Activated CD4-positive, CD25-positive, alpha-beta regulatory T cell treated with anti-CD3 and anti-CD28 coated beads, Interleukin-2, amount 50 U/mL, for 16 hours (primary cell): ENCODE measurements at places on chromosomes 11 and 22.

GRCh38 chr11:35598254-35599125 lies 19.8 kb upstream of the FJX1 start:
- DNase-seq = no peak

- DNase-seq = no peak
These were observed 2.0 kb upstream of the SOX10 start for GRCh38 chr22:37986371-37986770.

DNA sequence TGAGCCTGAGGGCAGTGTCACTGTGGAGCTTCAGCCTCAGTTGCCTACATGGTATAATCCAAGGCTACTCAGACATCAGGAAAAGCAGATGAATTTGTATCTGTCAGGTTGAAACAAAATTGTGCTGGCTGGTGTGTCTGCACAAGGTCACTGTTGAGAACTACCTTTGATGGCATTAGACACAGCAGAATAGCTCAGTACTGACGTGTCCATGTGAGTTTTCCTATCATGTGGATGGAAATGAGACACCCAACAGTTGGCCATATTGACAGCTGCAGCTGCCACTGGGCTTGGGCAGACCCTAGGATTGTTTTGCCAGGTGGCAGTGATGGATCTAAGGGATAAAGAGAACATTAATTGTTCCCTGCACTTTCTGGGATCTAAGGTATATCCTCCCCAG lies 15.8 kb downstream of the CCDC134 start:
- no peak for DNase-seq

DNA sequence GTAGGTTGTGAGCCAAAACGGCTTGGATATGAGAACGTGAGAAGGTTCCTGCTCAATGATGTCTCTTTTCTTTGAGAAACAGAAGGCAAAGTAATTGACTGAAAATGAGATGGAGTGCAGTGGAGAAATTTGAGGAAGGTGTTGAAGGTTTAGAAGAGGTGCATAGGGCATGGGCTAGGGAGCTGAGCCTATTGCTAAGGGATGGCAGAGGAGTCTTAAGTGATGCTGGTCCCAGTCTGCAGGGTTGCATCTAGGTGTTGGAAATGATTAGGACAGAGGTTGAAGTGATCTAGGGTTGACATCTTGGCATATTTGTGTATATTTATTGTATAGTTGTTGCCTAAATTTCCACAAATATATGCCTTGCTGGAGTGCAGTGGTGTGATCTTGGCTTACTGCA lies 2.3 kb downstream of the BIRC3 start:
- no peak for DNase-seq

DNA sequence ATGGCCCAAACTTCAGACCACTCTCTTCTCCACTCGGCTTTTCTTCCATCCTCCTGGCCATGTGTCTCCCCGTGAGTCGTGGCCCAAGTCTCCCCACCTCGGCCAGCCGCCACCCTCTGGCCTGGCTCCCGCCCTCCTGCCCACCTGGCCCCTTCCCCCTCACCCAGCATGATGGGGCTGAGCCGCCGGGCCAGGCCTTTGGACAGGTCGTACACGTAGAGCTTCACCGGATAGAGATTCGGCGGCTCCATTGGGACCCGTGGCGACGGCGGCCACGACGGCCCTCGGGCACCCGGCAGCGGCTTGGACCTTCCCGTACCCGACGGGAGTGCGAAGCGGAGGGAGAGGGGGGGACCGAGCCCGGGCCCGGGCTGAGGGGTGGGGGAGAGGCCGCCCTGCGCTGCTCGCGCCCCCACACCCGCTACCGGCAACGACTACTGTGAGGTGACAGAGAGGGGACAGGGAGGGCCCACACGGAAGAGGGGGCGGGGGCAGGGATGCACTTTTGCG lies at the start of gene DESI1:
Gene DESI1 (minus strand): TSS at position 455 of the 510 bp plus-strand sequence. CDS start 204 bp downstream, at position 251.
- DNase-seq = no peak

GRCh38 chr11:116211147-116211546 lies 561.6 kb downstream of the BUD13 start:
- no peak for DNase-seq

DNA sequence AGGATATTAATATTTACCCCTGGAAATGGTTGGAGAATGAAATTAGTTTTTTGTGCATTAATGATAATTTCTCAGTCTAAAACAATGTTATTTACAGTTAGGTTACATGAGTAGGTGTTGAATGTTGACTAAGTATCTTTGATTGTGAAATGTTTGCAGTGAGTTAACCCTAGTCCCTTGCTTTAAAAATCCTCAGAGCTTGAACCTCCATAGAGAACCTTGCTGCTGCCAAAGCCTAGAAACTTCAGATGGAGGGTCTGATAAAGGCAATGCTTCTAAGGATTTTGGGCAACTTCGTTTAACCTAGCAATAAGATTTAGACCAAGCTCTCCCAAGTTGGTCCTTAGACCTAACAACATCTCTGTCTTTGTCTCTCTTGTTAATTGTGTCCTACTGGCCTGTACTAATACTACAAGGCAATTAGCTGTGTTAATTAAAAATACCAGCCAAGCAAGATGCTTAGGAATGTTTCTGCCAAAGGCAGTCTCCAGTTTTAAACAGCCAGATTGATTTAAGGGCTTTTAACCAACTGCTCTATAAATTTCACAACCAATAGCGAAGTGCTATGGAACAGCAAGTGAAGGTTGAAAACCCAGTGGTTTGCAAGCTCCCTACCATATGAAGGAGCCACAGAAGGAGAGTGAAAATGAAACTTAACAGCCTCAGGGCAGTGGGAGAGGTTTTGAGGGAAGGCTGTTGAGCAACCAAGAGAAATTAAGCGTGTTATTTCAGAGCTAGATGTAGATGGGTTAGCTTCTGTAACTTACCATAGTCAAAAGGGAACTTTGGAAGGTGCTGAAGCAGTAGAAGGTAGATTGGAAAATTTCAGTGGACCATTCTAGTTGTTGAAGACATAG lies 295.9 kb upstream of the ANO5 start:
- no peak for DNase-seq

- DNase-seq = no peak
These were observed 45.6 kb downstream of the DENND5A start for GRCh38 chr11:9219572-9219971.

DNA sequence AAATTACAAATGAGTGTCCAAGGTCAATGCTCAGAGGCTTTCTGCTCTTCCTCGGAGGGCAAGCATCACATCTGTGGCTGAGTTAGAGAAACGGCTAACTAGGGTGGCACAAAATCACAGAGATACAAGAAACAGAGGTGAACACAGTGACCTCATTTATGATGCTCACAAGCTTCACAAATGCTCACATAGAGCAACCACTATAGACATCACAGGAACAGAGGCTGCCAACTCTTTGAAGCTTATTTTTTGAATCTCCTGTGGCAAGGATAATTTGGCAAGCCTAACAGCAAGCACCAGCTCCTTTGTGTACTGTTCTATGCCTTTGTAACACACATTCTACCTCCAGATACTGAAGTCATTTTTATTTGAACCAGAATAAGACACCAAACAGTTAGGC lies 416.5 kb upstream of the DDI1 start:
- DNase-seq = no peak

DNA sequence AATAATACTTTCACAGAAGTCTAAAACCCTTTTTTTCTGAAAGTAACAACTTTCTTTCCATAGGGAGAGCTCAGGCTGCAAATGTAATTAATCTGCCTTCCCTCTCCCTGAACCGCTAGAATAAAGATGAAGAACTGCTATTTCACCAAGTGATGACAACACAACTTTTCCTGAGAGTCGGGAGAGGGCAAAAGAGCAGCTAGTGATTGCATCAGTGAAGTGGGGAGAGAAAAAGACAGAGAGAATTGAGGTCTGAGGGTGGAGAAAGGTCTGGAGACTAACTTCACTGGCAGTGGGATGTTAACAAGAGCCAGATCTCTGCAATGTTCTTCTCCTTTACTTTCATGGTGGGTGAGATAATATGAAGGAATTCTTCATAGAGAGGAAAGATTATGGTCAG lies 10.9 kb upstream of the MPEG1 start:
- DNase-seq = no peak

DNA sequence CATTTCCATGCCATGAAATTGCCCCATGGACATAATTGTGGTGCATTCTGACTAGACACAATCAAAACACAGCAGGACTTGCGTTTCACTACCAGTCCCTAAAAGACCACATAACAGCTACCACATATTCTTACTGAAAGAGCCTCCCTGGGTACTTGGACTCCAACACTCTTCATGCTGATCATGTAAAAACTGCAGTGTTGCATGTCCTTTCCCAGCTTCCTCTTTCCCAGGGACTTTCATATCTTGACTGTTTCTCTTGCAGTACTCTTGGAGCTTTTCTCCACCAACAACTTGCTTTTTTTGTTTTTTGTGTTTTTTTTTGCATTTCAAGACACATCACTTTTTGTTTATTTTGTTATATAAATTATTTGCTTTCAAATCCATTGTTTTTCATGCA lies 22.9 kb downstream of the MS4A6E start:
- DNase-seq = no peak

- no peak for DNase-seq
These were observed 62.2 kb downstream of the MYEOV start for GRCh38 chr11:69355959-69356702.

DNA sequence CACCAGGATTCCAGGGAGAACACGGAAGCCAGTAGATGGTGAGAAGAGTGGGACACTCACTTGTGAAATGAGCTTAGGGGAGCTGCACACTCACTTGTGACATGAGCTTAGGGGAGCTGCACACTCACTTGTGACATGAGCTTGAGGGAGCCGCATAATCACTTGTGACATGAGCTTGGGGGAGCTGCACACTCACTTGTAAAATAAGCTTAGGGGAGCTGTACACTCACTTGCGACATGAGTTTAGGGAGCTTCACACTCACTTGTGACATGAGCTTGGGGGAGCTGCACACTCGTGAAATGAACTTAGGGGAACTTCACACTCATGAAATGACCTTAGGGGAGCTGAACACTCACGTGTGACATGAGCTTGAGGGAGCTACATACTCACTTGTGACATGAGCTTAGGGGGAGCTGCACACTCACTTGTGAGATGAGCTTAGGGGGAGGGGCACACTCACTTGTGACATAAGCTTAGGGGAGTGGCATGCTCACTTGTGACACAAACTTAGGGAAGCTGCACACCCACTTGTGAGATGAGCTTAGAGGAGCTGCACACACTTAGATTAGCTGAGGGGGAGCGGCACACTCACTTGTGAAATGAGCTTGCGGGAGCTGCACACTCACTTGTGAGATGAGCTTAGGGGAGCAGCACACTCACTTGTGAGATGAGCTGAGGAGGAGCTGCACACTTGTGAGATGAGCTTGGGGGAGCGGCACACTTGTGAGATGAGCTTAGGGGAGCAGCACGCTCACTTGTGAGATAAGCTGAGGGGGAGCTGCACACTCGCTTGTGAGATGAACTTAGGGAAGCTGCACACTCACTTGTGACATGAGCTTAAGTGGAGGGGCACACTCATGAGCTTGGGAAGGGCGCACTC lies 59.0 kb downstream of the NCAPD3 start:
- DNase-seq = no peak

DNA sequence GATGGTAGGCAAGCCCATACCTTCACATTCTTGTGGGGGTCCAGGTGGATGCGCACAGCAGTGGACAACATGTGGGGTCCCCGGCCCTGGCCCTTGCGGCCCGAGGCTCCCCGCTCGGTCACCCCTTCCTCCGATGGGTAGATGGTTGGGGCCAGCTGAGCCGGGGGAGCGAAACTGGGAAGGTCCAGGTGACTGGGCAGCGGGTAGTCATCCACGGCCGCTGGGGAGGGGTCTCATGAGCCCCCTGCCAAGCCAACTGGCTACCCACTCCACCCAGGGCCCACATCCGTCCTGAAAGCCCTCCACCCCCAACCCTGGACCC lies 10.7 kb downstream of the ATG2A start:
- DNase-seq = no peak

DNA sequence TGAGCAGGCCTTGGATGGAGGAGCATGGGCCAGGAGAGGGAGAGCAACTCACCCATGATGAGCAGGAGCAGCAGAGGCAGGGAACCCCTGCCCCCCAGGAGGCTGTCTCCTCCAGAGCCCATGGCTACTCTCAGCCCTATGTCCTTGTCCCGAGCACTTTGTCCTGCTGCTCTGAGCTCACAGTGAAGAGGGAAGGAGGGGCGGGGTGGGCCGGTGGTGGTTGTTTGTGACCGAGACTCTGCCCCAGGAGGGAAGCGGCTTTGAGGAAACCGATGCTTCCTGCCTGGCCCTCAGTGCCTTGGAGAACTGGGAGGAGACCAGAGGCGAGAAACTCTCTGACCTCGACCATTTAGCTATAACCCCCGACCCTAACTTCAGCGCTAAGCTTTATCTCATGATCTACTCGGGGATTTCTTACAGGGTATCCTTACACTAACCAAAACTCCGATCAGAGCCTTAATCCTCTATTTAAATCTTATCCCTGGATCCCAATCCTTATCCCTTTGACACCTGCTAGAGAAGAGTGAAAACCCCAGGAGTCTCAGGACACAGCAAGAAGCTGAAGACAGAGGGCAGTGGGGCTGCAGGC lies at the start of gene ROBO4:
Gene ROBO4 (minus strand): TSS at position 192 of the 589 bp plus-strand sequence. CDS start 70 bp downstream, at position 122.
- DNase-seq = no peak

GRCh38 chr22:34801221-34801620 lies 264.7 kb upstream of the ISX start:
- no peak for DNase-seq

DNA sequence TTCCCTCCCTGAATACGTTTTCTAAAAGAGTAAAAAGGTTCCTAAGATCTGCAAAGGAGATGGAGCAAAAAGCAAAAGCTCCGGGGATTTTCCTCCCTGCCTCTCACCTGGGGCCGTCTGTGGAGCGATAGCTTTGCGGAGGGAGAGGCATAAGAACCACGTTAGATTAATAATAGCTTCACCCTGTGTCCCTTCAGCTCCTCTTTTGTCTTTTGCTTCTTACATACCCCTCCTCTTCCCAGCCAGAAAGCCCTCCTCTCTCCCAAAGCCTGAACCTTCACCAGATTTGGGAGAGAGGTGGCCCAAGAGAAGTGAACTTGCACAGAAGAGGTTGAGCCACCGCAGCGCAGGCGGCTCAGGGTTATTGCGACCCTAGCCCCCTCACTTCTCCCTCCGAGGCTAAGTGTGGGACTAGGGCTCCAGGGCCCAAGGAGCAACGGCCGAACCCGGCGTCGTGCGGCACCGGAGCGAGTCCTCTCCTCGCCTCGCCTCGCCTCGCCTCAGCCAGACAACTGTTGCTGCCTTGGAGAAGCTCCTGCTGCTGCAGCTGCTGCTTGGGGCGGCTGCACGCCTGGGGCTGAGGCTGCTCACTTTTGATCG lies 97.6 kb upstream of the HSD17B12 start:
- no peak for DNase-seq

GRCh38 chr22:39907605-39908097 lies 6.8 kb downstream of the GRAP2 start:
- DNase-seq = no peak

DNA sequence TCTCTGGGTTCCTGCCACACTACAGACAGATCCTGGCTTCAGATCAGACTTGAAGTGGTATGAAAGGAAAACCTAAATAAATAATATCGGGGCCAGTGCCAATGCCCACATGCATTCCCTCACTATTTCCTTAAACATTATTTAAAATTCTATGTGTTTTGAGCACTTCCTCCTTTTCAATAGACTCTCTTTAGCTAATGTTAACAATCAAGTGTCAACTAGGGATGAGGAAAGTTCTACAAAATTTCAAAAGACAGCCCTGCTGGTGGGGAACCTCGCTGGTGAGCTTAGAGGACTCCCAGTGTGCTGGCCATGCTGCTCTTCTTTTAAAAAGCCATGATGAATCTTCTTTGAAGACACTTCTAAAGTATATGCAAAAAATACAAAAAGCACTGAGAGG lies 87.5 kb downstream of the ENTHD1 start:
- no peak for DNase-seq

- no peak for DNase-seq
These were observed 15.8 kb downstream of the LINC01488 start for GRCh38 chr11:69497221-69497787.

- no peak for DNase-seq
These were observed 8.7 kb downstream of the CRYBB3 start for GRCh38 chr22:25208328-25208727.

- no peak for DNase-seq
These were observed 250.7 kb downstream of the LUZP2 start for GRCh38 chr11:24747275-24748251.
